ENCODE measurements at places on chromosomes 13 and 19.

GRCh38 chr19:29878973-29879654 lies 62.9 kb upstream of the URI1 start:
- no peak for DNase-seq

GRCh38 chr13:77139306-77139705 lies 112.3 kb upstream of the FBXL3 start:
- no peak for DNase-seq

GRCh38 chr13:102897371-102898138 lies 51.7 kb downstream of the ERCC5 start:
- DNase-seq = no peak

GRCh38 chr19:46296722-46297461 lies at the start of gene HIF3A:
Gene HIF3A (plus strand): TSS chr19:46297042. CDS start chr19:46297077, 35 bp downstream.
- DNase-seq = peak; percentile 90

GRCh38 chr19:49954092-49954829 lies 6.7 kb downstream of the SIGLEC11 start:
- no peak for DNase-seq

DNA sequence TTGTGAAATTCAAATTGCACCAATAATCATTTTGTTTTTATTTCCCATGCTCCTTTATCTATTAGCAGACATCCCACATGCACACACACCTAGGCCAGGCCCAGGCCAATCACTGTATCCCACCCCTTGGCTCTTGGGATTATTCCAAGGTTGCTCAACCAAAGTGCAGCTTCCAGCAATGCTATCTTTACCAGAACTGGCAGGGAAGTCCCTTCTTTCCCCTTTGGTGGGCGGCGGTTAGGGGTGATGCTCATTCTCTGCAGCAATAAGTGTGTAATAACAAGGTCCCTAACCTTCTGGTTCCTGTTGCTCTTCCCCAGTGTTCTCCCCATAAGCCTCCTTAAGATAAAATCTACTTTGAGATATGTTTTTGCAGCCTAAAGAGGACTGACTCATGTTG lies 18.3 kb upstream of the KCTD12 start:
- DNase-seq = no peak

DNA sequence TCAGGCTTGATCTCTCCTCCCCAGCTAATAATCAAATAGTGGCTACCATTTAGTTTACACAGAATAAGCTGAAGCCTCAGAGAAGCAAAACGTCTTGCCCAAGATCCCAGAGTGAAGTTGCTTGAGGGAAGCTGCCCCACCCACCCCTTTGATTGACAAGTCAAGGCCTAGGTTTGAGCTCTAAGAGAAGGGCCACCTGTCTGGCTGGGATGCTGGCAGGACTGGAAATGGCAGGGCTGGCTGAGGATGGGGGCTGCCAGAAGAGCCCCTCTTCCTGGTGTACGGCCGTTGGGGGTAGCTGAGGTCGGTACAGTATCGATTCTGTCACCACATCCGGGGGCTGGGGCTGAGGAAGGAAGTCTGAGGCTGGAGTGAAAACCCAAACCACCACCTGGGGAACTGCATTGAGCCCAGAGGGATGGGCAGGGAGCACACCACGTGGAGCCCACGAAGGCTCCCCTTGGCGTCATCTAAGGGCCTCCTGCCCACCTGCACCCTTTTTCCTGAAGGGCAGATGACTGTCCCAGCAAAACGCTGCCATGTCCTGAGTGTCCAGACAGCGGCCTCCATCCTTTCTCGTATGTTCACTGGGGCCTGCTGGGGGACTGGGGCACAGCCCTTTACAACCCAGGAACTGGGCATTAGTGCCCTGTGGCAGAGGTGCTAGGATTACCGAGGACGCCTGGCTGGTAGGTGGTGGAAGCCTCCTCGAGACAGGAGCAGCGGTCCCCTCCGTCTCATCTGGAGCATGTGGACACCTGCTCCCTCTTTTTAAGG lies 1.4 kb upstream of the PRKD2 start:
- DNase-seq = no peak

DNA sequence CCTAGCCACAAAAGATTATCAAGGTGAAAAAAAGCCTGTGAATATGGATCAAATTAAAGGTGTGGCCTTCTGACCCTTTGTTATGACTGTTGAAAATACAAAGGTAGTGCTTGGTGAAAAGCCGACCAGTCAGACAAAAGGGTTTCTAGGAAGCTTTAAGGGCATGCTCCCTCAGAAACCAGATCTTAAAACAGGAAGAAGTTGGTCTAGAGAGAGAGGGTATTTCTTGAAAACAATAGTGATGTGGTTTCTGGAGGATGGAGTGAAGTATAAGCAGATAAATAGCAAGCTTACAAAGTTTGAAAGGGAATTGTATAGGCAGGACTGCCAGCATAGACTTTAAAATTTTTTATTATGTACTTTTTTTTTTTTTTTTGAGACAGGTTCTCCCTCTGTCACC lies 5.0 kb upstream of the EID2 start:
- DNase-seq = no peak

DNA sequence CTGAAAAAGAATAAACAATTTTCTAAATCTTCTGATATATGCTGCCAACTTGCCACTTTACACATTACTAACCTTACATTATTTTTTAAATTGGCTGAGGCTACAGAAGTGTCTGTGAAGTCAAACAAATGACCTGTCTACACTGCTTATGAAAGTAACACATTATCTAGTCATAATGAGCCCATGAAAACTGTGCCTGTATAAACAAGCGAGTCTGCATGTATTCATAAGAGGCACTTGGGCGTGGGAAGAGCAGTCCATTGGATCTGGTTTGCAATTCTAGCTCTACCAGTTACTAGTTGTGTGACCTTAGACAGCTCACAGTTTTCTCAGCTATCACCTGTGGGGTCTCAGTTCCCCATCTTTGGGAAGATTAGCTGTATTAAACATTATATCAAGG lies 3.1 kb downstream of the VPS36 start:
- no peak for DNase-seq

GRCh38 chr13:39039041-39039440 lies 785 bp downstream of the NHLRC3 start:
- no peak for DNase-seq

DNA sequence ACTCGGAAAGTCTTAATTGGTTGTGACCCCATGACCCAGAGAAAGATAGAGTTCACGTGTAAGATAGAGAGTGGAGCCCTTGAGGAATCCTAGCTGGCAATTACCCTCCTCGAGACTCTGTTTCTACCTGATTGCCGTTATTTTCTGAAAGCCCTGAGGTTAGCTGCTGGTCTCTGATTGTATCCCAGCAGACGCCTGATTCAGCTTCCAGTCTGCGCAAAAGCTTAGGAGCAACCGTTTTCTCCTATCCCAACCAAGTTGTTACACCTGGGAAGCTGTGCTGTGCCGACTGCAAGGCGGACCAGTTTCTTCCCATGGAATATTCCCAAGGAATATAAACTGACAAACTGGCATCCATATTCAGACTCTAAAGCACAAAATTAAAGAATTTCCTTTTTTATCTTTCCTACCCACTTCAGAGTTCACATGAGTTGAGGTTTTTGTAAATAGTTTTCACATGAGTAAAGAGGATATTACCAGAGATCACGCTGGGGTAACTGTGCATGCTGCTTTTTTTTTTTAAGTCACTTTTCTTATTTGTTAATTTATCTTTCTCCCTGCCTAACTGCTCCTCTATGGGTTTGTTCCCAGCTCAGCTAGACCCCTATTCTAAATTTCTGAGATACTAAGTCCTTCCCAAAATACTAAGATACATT lies 1.5 kb upstream of the TRPC4 start:
- DNase-seq = no peak

- peak; percentile 83 for DNase-seq
Measured at GRCh38 chr19:5048091-5048726, 79.3 kb downstream of the KDM4B start.

DNA sequence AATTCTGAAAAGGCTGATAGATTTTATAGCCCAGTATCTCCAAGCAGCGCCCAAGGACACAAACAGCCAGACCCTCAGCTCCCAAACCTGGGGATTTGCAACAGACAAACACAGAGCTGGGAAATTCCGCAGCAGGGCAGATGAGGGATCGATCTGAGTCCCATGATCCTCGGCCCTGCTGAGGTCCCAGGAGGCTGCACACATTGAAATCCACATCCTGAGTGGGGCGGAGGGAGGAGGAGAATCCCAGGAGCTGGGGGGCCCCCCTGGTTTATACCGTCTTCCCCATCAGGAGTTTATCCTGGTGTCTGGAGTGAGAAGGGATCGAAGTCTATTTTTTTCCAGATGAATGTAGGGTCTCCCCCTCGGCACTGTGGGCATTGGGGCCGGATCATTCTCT lies 49.3 kb downstream of the GNG7 start:
- no peak for DNase-seq

- no peak for DNase-seq
Measured at GRCh38 chr13:110562696-110563462, 1.4 kb upstream of the RAB20 start.

DNA sequence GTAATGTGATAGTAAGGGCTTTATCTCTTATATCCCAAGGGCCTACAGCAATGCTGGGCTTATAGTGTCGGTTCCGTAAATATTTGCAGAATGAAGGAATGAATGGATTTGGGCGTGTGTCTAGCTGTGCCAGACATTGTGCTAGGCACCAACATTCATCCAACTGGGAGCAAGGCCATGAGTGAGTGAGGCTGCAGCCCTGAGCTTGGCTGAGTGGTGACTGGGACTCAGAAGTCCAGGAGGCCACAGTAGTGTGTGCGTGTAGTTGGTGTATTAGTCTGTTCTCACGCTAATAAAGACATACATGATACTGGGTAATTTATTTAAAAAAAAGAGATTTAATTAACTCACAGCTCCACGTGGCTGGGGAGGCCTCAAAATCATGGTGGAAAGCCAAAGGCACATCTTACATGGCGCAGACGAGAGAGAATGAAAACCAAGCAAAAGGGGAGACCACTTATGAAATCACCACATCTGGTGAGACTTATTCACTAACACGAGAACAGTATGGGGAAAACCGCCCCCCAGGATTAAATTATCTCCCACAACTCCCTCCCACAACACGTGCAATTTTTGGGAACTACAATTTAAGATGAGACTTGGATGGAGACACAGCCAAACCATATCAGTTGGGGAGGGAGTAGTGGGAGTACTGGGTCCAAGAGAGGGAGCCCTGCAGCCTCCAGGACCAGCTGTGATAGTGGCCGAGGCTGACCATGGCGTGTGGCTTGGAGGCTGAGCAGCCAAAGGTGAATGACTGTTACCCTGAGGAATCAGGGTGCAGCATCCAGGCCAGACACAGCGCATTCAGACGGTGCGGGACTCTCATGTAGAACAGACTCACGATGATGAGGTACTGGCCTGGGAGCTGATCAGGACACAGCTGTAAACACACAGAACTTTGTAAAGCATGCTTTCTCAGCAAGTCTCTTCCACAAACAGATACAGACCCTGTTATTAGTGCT lies 104.6 kb downstream of the TEX26 start:
- DNase-seq = no peak

- DNase-seq = no peak
Measured at GRCh38 chr19:40298026-40298425, 12.9 kb upstream of the AKT2 start.

DNA sequence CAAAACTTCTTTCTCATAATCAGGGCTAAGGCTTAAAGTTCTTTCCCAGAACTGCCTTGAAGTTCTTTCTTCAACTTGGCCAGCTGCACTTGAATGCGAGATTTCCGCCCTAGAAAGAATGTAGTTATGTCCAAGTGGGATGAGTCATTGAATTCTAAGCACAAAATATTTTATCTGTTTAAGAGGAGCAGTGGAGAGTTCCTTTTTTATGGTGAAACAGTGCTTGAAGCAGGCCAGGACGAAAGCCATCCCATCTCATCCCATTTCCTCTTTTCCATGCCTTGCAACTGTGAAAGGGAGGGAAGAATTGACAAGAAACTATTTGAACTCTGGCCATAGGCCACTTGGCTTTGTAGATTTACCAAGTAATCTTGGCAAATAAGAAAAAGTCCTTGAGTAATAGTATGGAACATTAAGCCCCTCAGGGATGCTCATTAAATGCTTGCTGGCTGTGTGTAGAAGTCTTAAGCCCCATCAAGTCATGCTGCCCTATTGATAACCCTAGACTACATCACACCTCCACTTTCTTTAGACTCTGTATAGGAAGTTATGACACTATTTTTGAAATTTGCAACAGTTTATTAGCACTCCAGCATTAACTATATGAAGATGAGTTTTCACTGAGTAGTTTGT lies 174.5 kb downstream of the KCTD12 start:
- no peak for DNase-seq

- DNase-seq = no peak
Measured at GRCh38 chr19:48818234-48818820, 7.5 kb upstream of the BCAT2 start.

DNA sequence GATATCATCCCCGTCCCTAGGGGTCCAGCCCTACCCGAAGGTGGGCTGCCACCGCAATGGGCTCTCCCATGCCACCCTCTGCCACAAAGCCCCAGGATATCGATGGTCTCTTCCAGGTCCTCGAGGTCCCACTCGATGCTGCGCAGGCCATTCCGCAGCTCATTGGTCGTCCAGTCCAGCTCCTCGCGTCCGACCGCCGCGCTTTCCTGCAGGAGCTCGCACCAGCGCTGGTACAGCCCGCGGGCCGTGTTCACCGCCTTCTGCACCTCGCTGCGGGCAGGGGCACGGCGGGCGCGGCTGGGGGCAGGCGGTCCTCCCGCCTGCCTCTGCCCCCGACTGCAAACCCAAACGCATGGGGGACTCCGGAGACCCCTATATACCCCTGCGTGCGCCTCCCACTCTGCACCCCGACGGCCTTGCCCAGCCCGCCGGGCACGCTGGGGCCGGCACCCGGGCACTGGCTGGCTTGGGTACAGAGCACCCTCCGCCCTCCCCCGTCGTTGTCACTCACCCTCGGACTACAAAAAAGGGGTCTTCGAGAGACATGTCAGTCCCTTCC lies 468 bp downstream of the STX10 start:
- peak; percentile 66 for DNase-seq

- DNase-seq = no peak
Measured at GRCh38 chr19:1911995-1912394, 6.8 kb downstream of the ADAT3 start.

GRCh38 chr13:60689571-60689970 lies 292.6 kb downstream of the TDRD3 start:
- DNase-seq = no peak

DNA sequence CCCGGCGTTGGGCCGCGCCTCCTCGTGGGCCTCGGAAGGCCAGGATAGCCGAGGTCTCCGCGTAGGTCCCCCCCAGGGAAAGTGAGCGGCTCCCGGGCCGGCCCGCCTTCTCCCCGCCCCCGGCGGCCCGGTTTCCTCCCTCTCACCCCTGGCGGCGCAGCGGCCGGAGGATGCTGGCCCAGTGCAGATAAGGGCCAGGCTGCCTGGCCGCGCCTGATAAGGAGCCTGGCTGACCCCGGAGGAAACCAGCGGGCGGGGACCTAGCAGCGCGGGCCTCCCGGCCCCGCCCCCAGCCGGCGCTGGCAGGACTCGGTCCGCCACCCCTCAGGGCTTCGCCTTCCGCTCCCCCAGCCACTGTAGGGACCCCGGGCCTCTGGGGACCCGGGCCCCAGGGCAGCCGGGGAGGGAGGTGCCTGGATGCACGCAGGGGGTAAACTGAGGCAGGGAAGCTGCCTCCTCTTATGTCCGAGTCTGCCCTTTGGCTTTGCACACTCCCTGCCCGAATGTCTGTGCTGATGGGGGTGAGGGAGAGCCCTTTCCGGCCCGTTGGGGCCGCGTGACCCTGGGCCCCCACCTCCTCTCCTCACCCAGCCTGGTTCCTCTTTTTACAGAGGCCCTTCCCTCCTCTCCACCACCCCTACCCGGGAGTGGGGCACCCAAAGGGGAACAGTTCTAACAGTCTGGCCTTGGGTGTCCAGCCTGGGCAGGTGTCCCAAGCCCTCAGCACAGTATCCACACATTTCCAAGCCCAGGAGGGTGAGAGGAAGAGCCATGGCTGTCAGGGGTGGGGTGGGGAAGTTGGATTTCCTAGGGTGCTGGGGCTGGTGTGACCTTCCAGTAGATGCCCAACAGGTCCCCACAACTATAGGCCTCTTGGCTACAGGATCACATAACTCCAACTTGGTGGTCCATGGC lies at the start of gene LYL1:
Gene LYL1 (minus strand): TSS at position 193 of the 915 bp plus-strand sequence. CDS start 1,687 bp downstream, outside the sequence.
- DNase-seq = peak; percentile 99

Measured in endothelial cell (in vitro differentiated cells).